ENCODE measurements at places on chromosomes 11 and 22.

GRCh38 chr22:47687776-47688175, 925.3 kb downstream of the TBC1D22A start:
- no peak for DNase-seq

- no peak for DNase-seq
Measured at GRCh38 chr11:13355191-13355590, 77.6 kb downstream of the BMAL1 start.

- peak; percentile 51 for DNase-seq
Measured at GRCh38 chr22:23256986-23257888, 76.9 kb downstream of the BCR start.

- no peak for DNase-seq
Measured at GRCh38 chr22:37353839-37354238, 71.5 kb downstream of the CYTH4 start.

All from MCF 10A (cell line).